ENCODE measurements at places on chromosomes 1 and 21.
A peak's percentile ranks its signal among the peaks of the same experiment; 100 is the strongest.

DNA sequence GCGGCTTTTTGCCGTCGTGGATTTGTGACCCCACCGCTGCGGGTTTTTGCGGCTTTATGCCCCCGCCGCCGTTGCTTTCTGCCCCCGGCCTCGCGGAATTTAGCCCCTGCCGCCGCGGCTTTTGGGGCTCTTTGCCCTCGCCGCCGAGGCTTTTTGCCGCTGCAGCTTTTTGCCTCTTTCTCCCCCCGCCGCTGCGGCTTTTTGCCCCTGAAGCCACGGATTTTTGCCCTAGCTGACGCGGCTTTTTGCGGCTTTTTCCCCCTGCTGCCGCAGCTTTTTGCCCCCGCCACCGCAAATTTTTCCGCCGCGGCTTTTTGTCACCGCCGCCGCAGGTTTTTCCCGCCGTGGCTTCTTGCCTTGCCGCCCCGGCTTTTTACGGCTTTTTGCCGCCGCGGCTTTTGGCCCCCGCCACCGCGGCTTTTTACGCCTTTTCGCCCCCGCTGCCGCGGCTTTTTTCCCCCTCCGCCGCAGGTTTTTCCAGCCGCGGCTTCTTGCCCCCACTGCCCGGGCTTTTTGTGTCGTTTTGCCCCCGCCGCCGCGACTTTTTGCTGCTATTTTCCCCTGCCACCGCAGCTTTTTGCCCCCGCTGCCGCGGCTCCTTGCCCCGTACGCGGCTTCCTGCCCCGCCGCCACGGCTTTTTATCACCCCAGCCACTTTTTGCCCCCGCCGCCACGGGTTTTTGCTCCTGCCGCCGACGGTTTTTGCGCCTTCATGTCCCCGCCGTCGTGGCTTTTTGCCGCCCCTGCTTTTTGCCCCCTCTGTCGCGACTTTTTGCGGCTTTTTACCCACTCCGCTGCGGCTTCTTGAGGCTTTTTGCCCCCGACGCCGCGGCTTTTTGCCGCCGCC lies 3933.6 kb downstream of the SRGAP2C start:
- DNase-seq: no peak

- no peak for DNase-seq
These were observed 42.4 kb downstream of the SKI start for GRCh38 chr1:2270260-2271100.

DNA sequence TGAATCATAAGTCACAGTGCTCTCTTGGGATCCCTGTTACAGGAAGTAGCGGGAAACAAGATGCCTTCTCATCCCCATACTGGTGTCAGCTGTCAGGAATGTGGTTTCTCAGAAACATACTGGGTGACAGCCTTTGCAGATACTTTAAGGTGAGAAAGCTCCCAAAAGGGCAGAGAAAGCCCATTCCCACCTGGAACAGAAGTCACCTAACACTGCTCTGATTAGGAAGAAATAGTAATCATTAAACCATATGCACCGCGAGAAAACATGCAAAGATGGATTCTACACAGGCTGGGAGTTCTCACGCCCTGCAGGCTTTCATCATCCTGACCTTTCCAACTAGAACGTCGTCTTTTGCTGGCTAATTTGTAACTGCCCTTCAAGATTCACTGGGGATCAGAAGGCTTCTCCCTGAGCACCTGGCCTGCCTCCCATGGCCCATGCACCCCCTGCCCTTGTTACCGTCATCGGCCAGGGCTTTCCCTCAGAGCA lies 46.2 kb upstream of the SLC44A3 start:
- peak; percentile 55 for DNase-seq

DNA sequence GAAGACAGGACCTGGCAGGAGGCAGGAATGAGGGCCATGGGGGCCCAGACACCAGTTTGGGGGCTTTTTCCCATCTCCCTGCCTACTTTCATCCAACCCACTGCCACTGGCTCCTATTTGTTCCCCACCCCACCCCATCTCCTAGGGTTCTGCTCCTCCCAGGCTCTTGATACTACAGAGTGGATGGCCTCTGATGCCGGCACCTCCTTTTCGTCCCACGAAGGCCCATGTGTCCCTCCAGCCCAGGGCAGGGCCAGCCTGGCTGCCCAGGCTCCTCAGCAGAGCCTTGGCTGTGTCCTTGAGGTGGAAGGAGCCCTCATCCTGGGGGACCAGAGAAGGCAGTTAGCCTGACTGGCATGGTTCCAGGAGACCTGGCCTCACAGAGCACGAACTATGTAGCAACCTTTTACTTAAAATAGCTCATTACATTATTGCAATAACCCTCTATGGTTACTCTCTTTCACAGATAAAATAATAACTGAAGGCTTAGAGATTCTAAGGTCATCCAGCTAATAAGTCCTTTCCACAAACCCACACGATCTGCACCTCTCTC lies 3.5 kb downstream of the POMGNT1 start:
- DNase-seq: no peak

GRCh38 chr21:16124378-16125138 lies 394.8 kb downstream of the USP25 start:
- DNase-seq: no peak

DNA sequence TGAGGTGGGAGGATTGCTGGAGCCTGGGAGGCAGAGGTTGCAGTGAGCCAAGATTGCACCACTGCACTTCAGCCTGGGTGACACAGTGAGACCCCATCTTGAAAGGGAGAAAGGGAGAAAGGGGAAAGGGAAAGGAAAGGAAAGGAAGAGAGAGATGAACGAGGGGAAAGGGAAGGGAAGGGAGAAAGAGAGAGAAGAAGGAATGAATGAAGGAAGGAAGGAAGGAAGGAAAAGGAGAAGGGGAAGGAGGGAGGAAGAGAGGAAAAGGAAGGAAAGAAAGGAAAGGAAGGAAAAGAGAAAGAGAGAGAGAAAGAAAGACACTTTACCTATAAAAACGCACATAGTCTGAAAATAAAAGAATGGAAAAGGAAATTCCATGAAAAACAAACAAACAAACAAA lies 18.0 kb downstream of the ZNF695 start:
- DNase-seq: no peak

- no peak for DNase-seq
These were observed 50.4 kb downstream of the RAP1GAP start for GRCh38 chr1:21618561-21619374.

DNA sequence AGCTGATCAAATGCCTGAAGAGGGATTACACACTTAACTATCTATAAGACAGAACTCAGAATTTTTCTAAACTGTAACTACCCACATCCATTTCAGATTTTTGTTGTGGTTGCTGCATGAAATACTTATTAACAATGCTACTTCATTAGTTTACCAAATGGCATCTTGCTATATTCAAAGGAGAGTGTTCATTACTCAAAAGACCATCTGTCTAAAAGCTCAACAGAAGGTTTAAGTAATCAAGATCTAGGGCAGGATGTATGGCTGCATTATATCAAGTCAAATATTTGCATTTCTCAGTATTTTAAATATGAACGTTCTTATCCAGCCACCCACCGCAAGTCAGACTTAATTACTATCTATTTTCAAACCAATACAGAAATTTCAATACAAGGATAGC lies 79.9 kb downstream of the SIPA1L2 start:
- DNase-seq: no peak

- DNase-seq: no peak
These were observed at the start of gene TRIM67 for GRCh38 chr1:231161667-231162296. Gene TRIM67, plus strand, starts transcription at chr1:231162058. Its CDS starts 912 bp downstream, at chr1:231162970.

DNA sequence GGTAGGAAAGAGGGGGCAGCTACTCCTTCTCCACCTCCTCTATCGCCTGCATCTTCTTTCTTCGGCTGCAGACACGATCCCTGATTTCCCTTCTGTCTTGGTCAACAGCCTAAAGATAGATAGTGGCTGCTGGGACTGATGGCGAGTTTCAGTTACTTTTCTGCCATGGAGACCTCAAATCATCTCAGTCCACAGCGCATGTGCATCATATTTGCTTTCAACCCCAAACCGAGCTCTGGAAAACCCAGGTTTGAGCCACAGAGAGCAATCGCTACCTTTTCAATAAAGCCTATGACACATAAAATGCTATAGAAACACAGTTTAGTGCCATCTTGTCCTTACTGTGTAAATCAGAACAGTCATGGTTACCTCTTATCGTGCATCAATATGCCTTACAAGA lies 142.9 kb upstream of the IRF2BP2 start:
- no peak for DNase-seq

- DNase-seq: no peak
These were observed 38.8 kb upstream of the CD34 start for GRCh38 chr1:207949571-207950195.

GRCh38 chr1:18486195-18486594 lies 5.5 kb downstream of the KLHDC7A start:
- DNase-seq: no peak

DNA sequence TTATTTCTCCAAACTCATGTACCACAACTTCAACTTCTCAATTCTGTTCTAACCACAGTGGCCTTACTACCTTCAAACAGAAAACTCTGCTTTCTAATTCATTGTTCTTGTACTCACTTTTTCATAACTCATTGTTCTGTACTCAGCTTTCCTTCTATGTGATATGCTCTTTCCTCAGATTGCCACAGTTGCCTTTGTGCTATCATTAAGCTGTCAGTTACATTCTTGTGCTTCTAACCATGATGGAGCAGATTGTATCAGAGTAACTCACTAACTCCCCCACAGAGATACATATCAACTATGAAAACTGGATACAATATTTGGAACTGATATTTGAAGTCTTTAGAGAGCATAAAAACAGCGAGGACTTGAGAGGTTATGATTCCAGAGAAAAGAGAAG lies 1213.7 kb downstream of the KCNT2 start:
- no peak for DNase-seq

DNA sequence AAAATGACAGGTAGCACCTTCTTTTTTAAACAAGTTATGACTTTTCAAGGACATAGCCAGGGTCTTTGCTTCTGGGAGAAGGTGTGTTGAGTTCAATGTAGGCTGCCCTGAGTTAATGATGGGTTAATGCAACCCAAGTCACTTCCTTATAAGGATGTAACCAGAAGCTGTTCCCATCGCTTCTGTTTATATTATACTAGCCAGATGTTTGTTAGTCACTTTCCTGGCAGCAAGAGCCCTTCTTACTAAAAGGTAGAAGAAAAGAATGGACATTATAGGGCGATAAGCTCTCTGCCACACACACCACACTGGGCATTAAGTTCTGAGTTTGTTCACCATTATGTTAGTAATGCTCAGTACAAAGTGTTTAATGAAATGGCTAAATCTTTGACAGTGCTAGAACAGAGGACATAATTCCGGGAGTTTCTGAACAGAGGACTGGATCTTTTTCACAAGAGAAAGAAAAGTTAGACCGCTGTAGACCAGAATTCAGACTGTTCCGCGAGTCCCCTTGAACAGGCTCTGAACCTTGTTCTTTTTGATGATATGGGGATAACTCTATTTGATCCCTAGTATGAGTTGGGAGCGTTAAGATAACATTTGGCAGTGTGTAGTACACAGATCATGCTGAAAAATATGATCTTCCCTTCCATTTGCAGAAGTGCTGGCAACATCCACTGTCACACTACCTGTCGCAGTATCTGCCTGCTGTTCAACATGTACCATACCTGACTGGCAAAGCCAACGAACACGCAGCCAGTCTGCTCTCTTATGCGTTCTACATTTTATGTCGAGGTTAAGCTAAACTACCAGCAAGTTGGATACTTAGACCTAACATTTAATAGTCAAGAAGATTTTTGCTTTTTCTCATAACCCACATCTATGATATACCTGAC lies 41.0 kb downstream of the DEGS1 start:
- DNase-seq: no peak

DNA sequence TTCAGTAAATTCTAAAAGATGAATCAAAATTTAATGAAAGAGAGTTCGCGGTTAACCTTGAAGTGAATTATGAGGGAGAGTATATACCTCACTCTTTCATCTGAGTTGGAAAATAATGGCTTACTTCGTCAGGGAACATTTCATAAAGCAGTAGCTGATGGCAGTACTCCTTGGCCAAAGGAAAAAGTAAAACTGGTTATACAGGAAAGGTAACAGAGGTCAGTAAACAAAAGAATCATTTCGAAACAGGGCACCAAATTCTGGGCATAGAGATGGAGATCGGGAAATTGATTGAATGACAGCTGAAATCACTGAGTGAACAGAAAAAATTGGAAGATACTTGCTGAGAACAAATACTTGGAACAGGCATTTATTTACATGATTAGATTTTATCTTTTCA lies 199.0 kb downstream of the OLFM3 start:
- no peak for DNase-seq

DNA sequence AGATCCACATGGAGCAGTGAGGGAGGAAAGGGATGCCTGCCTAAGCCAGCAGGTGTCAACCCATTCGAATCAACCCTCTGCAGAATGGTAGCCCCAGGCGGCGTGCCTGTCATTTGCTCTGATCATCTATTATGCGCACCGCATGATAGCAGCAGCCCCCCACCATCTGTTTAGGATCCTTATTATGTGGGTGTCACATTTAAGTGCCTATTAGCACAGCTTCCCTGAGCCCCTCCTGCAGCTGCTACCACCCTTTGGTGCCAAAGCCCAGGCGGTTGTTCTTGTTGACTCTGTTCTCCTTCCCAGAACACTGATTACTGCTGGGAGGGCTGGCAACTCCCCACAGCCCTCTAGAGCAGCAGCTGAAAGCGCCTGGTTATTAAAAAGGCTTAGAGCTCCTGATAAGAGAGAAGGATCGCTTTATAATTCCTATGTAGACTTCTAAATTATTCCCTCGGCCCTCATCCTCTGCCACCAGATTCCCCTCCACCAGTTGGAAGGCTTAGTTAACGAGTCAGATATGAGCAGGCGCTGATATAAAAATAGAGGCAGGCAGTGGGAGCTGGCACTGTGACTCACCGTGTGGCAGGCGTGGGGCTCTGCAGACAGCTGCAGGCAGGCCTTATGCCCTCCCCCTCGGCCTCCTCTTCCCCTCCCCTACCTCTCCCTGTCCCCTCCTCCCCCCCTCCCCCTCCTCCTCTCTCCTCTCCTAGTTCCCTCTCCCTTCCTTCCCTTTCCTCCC lies 23.0 kb downstream of the ACTA1 start:
- no peak for DNase-seq

DNA sequence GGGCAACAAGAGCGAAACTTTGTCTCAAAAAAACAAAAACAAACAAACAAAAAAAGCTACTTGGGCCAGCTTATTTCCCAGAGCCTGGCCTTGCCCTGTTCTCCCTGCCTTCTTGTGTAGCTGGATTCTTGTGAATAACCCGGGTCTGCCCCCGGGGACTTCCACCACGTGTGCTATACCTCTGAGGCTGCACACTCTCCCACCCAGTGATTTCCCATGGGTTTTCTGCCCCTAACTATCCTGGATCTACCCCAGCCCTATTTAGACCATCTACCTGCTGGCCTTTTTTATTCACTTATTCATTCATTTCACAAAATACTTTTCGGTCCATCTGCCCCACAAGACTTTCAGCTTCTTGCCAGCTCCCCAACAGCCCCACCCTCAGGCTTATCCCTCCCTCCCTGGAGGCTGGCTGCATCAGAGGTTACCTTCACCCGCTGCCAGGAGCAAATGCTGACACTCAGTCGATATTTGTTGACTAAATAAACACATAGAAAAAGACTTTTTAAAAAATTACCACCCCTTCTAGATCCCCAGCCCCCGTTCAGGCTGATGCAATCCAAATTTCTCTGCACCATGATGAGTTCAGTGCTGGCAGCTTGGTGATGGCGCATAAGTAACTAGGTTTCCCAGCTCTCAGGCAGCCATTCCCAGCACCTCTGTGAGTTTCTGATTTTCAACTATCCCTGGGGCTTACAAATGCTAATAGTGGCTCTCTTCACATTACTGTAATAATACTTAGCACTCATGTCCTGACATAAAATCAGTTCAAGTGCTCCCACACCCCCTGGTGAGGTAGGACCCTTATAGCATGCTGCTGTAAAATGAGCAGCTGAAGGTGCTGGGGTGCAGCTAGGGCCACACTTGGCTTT lies 30.7 kb upstream of the TARBP1 start:
- no peak for DNase-seq

- DNase-seq: no peak
These were observed 21.2 kb downstream of the ZNF697 start for GRCh38 chr1:119626841-119627240.
